Nasal cavity respiratory epithelium epithelial cell of viscerocranial mucosa (primary cell): ENCODE measurements at places on chromosomes 16 and 17. TPM values are rescaled to one million over a fixed set of nuclear protein-coding genes. Genes with fewer than 3 reads are reported as not detected.

The LITAFD gene
- not detected in 2 replicates for total RNA-seq

The CCL16 gene
- not detected in 2 replicates for total RNA-seq

The SNX20 gene
- total RNA-seq = not detected in 2 replicates

The KRTAP2-1 gene
- total RNA-seq = not detected in 2 replicates

The ZPBP2 gene
- not detected in 2 replicates for total RNA-seq

The CARD14 gene
- total RNA-seq = 1.0 and 10.9 TPM in 2 replicates
